ENCODE measurements at places on chromosomes 7 and 10. TPM values are rescaled to one million over a fixed set of nuclear protein-coding genes. Genes with fewer than 3 reads are reported as not detected.

DNA sequence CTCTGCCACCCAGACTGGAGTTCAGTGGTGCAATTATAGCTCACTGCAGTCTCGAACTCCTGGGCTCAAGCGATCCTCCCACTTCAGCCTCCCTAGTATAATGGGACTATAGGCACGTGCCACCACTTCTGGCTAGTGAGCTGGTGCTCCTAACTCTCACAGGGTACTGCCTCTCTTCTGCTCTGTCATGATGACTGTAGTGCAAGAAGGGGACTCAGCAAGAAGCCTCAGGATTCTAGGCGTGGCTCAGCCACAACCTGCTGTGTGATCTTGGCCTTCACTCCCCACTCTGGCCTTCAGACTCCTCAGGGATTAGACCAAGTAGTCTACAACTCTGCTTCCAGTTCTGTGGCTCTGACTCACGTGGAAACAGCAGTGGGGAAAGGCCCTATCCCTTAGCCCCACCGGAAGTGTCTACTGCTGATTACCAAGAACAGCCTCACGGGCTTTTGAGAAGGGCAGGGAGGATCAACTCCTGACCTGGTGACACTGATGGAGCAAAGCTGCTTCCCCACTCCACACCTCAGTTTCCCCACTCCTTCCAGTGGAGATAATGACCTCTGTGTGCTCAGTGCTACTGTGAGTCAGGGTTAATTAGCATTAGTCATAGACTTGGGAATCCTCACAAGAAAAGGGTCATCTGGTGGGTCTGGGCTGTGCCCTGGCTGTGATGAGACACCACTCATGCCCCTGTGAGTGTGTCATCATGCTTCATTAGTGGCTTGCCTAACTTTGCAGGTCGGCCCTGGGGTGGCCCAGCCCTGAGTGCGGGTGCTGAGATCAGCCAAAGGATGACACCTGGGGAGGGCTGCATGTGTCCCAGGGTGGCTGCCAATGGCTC lies 41.1 kb downstream of the ZC3HC1 start:
- peak; percentile 91 for DNase-seq
- no peak overlapping the region for H3K4me3 ChIP-seq
- no peaks in the 10 kb centered on the region for H3K36me3 ChIP-seq
- H3K27me3 ChIP-seq, result no peaks in the 10 kb centered on the region

DNA sequence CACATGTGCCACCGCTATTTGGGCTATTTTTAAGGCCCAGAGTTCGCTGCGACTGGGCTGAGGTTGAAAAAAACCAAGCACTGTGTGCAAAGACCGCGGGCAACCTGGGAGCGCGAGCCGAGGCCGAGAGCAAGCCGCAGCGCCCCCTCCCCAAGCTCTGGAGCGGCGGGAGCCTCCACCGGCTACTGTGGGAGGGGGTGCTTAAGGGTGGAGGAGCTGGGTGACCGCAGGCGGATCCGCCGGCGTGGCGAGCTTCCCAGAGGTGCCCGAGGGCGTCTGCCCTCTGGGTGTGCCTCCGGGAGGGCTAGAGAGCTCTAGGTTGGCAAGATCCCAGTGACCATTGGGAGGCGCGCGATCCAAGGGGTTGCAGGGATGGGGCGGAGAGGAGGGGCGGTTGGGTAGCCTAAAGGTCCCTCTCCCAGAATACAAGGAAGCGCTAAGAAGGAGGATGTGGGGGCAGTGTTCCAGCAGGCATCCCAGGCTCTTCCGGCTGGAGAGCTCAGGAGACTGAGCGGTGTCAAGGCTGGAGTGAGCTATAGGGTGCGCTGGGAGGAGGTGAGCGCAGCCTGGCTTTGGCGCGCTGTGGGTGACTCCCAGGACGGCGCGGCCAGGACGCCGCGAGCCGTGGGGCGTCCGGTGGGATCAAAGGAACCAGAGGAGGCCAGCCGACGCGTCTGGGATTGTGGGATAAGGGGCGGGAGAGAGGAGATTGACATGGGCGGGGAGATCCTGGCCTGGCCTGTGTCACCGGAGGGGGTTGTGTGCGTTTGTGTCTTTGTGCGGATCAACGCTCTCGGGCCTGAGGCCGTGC lies 8.0 kb downstream of the DLX5 start:
- H3K4me1 ChIP-seq, result no peaks in the 10 kb centered on the region
- H3K36me3 ChIP-seq, result no peaks in the 10 kb centered on the region
- peaks cover 59% of the 10 kb centered on the region for H3K27me3 ChIP-seq
- DNase-seq, result no peak
- no peak overlapping the region for H3K27ac ChIP-seq
- no peak overlapping the region for H3K4me3 ChIP-seq

The NPSR1 gene
- total RNA-seq, result not detected

The GIMAP5 gene
- total RNA-seq, result 0.57 TPM

The FAM241B gene
- total RNA-seq, result 18.0 TPM
